ENCODE measurements at places on chromosomes 5 and 9. TPM values are rescaled to one million over a fixed set of nuclear protein-coding genes. Genes with fewer than 3 reads are reported as not detected.

GRCh38 chr9:97136421-97136820 is 97.5 kb upstream of the CTSV start:
- DNase-seq: no peak

- no peak for DNase-seq
Observed at GRCh38 chr5:96933764-96934707, 1.8 kb upstream of the LNPEP start.

GRCh38 chr5:93395971-93396379 is 185.0 kb downstream of the NR2F1-AS1 start:
- no peak for DNase-seq

DNA sequence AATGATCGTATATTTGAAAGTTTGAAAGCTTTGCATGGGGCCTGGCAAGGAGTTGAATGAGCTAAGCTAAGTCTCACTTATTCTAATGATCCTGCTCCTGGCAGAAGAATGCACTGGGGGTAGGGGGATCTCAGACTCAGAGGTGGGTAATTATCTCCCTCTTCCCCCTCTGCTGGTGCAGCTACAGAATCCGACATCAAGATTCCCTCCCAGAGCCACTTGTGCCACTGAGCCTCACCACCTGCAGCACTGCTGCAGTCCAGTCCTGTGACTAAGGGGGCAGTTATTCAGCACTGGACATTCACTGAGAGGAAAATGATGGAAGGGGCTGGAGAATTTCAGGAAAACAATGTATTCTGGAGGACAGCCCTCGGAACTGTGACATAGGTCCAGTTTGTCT is 205.8 kb downstream of the DEPDC1B start:
- DNase-seq: no peak

DNA sequence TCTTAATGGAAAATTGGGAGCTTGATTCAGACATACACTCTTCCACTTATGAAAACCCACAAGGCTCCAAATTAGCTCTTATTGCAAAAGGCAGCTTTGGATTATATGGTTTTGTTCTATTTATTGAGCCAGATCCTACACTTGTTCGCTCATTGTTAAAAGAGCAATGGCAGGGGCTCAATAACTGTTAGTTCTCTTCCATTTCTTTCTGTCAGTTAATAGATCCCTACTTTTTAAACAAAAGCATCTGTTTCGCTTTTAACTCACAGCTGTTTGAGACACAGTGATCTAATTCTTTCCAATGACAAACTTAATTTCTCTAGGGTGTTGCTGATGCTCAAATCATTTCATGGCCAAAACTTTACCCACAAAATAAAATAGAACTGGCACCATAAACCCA is 11.7 kb downstream of the C5 start:
- no peak for DNase-seq

- DNase-seq: no peak
Observed at GRCh38 chr5:9440517-9440916, 105.4 kb downstream of the SEMA5A start.

- no peak for DNase-seq
Observed at GRCh38 chr5:150945486-150945885, 40.7 kb upstream of the ZNF300 start.

DNA sequence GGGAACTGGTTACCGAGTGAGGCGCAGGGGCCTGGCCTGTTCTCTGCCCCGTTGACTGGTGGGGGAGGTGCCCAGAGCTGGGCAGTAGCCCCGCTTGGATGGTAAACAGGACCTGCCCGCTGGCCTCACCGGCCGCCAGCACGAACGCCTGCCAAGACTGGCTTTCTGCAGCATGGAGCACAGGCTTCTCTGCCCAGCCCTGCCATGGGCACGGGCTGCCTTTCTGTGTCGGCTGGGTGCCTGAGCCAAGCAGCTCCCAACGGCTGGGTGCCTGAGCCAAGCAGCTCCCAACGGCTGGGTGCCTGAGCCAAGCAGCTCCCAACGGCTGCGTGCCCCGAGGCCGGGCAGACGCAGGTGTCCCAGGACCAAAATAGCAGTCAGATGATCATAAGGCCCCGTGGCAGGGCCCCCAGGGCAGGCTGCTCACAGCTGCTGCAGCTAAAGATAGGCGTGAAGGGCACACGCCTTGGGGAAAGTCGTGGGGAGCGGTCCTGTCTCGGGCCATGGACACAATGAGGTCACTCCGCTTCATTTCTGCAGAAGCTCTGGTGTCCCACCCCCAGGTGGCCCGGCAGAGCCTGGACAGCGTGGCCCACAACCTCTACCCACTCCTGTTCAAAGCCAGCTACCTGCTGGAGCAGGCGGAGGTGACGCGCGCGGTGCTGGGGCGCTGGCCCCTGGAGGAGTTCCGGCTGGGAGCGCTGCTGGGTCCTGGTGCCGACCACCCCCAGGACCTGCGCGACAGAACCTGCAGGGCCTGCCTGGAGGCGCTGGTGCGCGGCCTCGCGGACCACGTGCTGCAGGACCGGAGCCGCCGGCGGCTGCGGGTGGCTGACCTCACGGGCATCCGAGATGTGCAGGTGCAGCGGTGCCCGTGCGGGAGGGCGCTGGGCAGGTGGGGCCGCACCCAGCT is at the start of gene LRRC14B:
Gene LRRC14B, plus strand, starts transcription at position 460 of the 913 bp plus-strand sequence. Its CDS starts 44 bp downstream, at position 504.
- no peak for DNase-seq

GRCh38 chr5:158209219-158209908 is 350.4 kb upstream of the CLINT1 start:
- DNase-seq: no peak

GRCh38 chr5:122385286-122385685 is 73.2 kb downstream of the SNCAIP start:
- no peak for DNase-seq

DNA sequence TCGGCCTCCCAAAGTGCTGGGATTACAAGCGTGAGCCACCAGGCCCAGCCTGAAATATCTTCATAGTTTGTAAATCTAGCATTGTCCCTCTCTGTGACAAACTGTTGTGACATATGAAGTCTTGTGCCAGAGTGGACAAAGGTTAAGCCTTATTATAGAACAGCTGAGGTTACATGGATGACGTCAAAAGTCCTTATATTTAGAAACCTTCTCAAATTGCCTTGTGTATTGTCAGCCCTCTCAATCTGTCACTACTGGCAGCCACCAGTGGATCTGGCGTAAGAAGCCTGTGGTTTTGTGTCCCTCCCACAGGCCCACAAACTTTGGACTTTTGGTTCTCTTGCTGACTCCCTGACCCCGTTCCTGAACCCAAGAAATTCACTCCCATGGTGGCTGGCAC is 79.4 kb upstream of the CCDC112 start:
- no peak for DNase-seq

GRCh38 chr5:179414459-179415261 is 69.4 kb upstream of the ADAMTS2 start:
- DNase-seq: no peak

DNA sequence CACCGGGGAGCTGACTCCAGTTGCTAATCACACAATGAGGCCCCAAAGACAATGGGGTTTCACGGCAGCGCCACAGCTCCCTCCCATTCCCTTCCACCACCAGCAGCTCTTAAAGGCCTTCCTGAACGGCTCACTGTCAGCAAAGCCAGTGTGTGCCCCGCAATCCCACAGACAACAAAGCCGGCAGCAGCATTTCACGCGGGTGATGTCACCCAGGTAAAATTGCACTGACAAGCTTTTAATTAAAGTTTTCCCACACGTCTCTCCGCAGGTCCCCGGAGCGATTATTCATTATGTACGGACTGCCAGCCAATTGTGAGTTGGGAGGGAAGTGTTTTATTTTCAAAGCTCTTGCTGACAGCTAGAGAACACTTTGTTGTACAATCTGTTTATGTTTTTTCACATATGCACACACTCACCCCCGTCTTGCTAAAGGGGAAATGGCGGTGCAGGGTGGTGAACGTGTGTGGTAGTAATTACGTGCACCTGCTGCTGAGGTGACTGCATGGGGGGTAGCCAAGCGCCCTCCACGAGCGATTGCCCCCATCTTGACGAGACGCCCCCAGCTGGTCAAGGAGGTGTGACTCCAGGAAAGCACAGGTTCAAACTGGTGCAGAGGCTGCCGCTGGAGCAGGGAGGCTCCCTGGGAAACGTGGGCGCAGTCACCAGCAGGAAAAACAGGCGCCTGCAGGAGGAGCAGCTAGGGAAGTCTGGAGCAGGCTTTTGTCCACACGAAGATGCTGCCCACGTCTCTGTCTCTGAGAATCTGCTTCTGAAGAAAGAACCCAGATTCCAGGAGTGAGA is 65.0 kb downstream of the IRX2 start:
- DNase-seq: no peak

- no peak for DNase-seq
Observed at GRCh38 chr5:77295863-77296378, 85.4 kb downstream of the PDE8B start.

- DNase-seq: no peak
Observed at GRCh38 chr5:175535796-175536195, 57.4 kb downstream of the SFXN1 start.

- no peak for DNase-seq
Observed at GRCh38 chr5:163846512-163846911, 341.1 kb downstream of the MAT2B start.

DNA sequence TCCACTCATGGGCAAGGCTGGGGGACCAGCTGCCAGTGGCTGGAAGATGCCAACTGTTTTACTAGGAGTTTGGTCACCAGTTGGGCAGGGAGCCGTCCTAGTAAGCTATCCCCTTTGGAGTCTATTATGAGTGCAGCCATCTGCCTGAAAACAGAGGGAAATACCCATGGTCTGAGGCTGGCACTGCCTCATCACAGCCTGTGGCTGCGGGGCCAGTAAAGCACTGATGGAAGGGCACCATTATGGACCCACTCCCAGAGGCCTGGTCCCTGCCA is 187.2 kb upstream of the PANK3 start:
- DNase-seq: no peak

DNA sequence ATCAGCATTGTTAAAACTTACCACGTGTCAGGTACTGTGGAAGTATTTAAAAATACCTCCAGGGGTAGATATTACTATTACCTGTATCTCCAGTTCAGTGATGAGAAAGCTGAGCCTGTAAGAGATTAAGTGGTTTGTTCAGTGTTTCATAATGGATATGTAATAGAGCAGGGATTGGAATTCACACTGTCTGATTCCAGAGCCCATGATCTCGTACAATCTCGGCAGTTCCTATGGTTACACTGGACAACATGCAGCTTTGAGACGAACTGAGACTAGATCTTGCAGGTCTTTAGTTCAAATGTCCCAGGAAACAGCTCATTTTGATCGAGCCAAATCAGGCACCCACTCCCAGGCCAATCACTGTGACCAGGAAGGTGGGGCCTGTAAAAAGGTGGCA is 8.8 kb upstream of the RASGRF2 start:
- no peak for DNase-seq

DNA sequence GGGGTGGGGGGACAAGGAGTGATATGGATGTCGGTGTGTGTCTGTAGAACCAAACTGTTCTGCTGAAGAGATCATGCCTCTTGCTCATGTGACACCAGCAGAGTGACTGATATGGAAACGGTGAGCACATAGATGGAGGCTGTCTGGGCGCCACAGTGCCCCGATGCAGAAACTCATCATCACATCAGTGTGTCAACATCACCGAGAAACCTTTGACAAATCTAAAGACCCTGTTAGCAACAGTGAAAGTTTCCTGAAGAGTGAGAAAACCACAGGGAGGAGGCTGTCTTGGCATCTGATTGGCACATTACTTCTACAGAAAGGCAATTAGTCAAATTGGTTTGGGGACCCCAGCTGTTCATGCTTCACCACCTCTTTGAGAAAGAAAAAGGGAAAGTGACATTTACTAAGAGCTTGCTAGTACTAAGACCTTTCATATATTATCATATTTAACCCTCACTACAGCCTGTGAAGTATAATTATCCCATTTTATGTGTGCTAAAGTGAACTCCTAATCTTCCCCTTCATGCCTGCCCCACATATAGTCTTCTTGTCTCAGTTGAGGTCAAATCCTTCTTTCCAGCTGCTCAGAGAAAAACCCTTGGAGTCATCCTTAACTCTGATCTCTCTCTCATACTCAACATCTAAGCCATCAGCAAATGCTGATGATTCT is 25.6 kb downstream of the CSF2 start:
- DNase-seq: no peak

DNA sequence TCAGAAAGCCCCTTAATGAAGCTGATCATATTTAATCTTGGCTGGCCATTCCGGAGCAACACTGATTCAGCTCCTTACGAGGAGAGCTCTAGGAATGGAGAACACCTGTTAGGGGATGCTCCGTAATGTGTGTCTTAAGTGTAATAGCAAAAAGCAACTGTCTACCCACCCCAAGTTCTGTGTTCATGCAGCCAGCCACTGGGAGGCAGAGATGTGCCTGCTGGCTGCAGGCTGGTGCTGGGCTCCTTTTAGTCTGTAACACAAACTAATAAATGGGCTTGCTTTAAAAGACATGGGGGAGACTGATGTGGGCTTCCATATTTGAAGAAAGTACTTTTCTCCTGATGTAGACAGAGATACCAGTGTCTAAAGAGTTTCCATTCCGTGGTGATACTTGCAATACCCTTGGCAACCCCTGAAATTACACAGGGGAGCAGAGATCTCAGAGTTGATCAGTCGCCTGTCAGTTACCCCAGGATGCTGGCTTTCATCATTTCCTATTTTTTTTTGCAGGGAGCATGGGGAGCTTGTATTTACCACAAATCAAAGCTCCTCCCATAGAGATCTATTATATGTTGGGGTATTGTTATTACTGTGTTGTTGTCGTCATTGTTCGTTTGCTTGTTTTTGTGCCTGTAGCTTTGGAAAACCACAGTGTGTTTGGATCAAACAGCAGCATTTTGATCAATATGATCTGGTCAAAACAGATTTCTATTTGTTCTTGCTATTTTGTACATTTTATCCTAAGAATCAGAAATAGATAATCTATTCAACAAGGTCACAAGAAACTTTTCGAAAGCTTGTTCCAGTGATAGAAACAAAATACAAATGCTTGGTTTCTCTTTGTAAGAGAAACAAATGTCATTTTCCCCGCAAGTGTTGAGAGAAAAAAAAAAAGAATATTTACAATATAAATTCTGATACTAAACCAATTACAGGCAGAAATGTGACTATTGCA is 65.8 kb downstream of the MTX3 start:
- no peak for DNase-seq

GRCh38 chr5:138985683-138986082 is 110.5 kb upstream of the LRRTM2 start:
- no peak for DNase-seq

DNA sequence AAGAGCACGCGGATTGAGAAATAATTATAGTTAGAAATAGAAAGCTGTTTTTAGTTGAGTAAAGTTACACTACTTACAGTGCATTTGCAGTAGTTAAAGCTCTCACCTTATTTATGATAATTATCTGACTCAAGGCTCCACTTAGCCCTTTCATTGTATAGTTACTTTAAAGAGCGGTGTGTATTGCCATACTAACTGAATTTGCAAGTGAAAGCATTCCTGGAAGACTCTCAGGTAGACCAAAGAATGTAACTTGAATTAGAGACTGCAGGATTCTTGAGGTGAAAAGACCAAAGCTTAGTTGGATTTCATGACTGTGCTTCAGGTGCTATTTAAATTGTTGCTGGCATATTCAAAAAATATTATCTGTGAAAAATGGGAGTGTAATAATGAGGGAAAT is 4.2 kb upstream of the RASA1 start:
- DNase-seq: no peak

DNA sequence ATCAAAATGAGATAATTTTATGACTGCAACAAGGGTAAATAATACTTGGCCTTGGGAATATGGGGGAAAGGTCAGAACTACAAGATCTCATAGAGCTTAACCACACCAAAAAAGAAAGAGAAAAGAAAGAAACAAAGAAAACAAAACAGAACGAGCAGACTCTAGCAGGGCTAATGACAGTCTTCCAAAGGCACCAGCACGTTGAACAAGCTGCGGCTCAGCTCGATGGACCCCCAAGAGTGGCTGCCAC is 689 bp downstream of the AK3 start:
- no peak for DNase-seq

GRCh38 chr9:91660521-91660920 is 236.9 kb upstream of the NFIL3 start:
- DNase-seq: no peak

MRPL41 gene
- total RNA-seq: 39.9 TPM

CCL28 gene
- total RNA-seq: 0.85 TPM

KCNV2 gene
- total RNA-seq: not detected

PITX1 gene
- 0.26 TPM for total RNA-seq
